ENCODE measurements at places on chromosomes 3 and 15.

DNA sequence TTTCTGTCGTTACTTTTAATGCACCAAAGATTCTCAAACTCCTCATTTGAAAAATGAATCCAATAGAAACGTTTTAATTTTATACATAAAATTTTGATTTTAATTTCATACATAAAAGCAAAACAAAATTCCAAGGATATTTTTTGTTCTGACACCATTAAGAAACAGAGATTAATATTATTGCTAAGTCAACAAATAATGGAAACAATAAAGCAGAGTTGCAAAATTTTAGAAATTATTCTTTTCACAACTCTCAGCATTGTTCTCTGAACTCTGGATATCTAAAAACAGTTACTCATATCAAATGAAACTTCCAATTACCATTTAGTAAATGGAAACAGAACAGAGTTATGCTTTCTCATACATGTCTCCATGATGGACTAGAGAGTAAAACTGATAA is 260.2 kb downstream of the EPHA6 start:
- DNase-seq: no peak

GRCh38 chr3:28612232-28612631 is 263.6 kb upstream of the AZI2 start:
- DNase-seq: no peak

GRCh38 chr3:120300971-120301370 is 15.9 kb upstream of the GPR156 start:
- peak; percentile 34 for DNase-seq

- no peak for DNase-seq
These were observed 35.4 kb upstream of the INO80 start for GRCh38 chr15:41151451-41152005.

DNA sequence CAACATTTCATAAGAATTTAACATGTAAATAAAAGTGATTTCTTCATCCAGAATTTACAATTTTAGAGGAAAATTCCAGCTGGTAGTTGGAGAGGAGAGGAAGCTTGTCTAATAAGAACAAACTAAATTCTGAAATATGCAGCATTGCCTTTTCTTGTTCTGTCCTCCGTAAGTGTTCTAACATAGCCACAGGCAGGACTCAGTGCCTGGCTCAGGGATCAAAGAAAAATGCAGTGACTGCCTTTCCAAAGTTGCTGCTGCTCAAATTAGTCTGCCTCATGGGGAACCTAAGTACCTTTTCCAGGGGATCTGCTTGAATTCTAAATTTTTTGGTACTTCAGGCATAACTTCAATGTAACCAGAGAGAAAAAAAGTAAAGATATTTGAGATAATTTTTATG is 713.0 kb upstream of the CADM2 start:
- no peak for DNase-seq

GRCh38 chr3:180430896-180431295 is 171.1 kb upstream of the TTC14 start:
- no peak for DNase-seq

DNA sequence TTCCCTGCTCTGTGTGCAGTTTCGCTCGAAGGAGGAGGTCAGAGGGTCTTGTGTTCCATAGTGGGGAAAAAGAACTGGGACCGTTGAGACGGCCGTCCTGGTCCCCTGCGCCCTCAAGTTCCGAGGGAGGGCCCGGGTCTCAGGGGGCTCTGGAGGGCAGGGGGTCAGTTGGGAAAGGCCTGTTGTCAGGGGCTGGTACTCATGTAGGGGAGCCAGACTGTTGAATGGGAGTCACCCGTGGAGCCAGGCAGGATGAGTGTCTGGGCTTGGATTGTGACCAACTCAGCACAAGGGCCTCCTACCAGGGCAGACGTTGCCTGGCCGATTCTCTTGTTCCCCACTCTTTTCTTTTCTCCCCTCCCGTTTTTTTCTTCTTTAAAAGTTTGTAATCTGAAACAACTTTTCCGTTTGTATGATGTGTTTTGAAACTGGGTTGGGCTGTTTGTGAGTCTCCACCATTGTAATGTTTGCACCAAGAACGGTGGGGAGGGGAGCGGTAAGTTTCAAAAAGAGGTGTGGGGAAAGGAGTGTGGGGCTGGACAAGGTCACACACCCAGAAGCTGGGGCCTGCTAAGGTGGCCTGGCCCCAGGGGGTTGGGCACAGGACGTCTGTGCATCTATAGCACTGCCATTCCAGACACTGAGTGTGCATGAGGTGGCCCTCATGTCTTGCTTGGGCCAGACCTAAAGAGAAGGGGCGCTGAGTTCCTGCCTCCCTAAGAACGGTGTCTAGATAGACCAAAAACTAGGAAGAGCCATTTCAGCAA is 1.1 kb downstream of the CMTM7 start:
- DNase-seq: peak; percentile 30

DNA sequence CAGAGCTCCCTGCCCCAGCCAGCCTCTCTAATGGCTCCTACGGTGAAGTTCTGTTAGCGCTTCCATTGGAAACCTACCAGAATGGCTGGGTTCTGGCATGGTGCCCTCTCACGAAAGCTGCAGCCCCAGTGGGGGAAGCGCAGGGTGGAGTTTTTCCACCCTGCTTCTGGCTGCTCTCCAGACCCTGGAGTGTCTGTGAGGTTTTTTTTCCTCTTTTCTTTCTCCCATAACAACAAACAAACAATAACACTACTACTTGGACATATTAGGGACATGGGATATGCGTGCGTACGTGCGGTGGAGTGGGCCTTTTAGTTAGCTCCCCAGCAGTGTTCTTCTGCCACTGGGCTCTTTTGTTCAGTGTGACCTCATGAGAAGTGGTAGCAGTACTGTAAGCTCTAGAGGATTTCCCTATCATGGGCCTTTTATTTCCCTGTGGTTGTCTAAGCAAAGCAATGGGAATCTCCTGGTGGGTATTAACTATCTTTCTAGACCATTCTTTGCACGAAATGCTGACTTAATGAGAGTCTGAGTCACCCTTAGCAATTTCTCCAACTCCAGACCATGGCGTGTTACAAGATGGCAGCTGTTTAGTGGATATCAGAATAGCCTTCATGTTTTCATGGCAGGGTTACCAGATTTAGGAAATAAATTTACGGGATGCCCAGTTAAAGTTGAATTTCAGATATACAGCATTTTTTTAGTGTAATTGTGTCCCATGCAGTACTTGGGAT is 161.9 kb downstream of the FNDC3B start:
- DNase-seq: peak; percentile 70

DNA sequence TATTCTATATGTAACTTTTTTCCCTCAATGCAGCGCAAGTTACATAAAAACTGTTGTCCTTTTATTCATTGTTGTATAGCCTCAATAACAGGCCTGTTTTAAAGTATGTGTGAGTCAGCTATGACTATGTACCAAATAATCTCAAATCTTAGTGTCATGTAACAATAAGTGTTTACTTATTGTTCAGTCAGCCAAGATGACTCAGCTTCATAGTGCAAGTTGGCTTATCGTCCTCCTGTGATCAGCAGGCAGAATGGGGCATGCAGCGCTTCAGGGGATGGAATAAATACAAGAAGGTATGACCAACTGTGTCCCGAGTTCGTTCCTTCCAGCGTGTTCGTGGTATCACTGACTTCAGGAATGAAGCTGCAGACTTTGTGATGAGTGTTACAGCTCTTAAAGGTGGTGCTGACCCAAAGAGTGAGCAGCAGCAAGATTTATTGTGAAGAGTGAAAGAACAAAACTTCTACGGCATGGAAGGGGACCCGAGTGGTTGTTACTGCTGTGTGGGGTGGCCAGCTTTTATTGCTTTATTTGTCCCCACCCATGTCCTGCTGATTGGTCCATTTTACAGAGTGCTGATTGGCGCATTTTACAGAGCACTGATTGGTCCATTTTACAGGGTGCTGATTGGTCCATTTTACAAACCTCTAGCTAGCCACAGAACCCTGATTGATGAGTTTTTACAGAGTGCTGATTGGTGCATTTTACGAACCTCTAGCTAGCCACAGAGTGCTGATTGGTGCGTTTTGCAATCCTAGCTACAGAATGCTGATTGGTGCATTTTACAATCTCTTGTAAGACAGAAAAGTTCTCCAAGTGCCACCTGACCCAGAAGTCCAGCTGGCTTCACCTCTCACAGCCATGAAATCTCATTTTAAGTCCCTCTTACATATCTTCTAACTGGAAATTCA is 1016.0 kb downstream of the MCTP2 start:
- DNase-seq: peak; percentile 97

- no peak for DNase-seq
These were observed 18.8 kb downstream of the B4GALT4 start for GRCh38 chr3:119221779-119222320.

GRCh38 chr3:171257251-171258203 is 202.7 kb downstream of the TNIK start:
- DNase-seq: no peak

DNA sequence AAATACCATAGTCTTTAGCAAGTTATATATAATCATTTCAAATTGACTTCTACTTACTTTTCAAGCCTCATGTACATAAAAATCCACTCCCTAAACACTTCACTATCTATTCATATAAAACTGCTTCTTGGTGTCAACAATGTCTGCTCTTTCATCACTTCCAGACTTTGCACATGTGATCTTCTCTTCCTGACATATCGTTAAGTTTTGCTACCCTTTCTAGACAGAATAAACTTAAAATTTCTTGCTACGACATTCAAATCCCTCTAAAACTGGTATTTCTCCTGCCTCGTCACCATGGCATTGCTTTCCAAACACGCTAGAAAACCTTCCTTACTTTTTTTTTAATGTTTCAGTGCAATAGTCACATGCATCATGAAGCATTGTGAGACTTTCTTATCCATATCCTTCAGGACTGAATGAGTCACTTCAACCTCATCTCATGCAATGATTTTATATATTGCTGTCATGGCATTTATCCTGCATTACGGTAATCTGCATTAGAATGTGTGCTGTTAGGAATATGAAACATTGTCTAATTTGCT is 122.8 kb downstream of the GMNC start:
- DNase-seq: no peak

DNA sequence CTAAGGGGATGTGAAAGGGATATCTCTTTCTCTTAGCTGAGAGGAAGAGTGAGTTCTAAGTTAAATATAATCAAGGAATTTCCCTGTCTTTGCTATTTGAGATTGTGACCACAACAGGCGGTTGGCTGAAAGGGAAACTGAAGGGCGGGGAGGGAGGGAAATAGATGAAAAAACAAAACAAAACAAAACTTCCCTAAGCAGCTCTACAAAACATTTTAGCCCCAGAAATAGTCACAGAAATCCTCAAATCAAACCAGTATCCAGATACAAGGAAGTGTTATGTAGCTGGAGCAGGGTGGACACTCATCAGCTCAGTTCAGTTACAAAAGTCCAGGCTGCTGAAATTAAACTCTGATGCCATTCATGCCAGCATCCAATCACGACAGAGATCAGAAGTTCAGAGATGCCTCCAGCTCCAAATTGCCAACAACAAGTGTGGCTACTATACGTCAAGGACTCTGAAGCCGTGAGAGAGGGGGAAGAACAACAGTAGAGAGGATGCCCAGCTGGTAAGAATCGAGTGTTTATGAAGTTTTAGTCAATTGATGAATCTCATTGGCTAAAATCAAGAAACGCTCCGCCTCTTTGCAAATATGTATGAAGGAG is 319 bp upstream of the TP63 start:
- no peak for DNase-seq

DNA sequence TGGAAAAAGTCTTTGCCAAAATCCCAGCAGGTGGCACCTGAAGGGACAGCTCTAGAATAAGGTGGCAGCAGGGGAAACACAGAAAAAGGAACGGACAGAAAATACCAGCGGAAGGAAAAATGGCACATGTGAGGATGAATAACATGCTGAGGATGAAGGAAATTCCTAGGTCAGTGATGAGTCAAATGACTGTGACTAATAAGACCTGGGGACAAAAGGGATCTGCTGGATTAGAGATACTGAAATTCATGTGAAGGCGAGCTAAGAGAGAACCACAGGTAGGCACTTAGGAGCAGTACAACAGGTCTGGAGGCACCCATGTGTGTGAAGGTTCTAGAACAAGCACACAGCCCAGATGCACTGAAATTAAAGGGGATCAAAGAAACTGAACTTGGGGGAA is 482.5 kb downstream of the FOXP1 start:
- peak; percentile 62 for DNase-seq

- DNase-seq: no peak
These were observed 11.5 kb downstream of the ETFA start for GRCh38 chr15:76299786-76300185.

GRCh38 chr3:61631108-61631769 is 69.9 kb downstream of the PTPRG start:
- DNase-seq: no peak

DNA sequence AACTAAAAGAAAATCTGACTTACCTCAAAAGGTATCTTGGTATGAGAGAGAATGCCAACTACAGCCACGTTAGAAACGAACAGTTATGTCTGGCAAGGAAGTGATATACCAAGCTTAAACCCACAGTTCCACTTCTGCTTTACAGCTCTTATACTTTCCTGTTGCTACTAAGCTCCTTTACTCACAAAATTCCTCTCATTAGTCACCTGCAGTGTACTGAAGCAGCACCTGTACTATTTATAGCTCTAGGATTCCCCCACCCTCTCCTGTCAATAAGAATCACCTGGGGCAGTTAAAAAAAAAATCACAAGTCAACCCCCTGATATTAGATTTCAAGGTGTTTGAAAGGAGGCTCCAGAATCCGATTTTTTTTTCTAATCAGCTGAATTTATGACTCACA is 2.9 kb upstream of the TMEM266 start:
- DNase-seq: peak; percentile 44

DNA sequence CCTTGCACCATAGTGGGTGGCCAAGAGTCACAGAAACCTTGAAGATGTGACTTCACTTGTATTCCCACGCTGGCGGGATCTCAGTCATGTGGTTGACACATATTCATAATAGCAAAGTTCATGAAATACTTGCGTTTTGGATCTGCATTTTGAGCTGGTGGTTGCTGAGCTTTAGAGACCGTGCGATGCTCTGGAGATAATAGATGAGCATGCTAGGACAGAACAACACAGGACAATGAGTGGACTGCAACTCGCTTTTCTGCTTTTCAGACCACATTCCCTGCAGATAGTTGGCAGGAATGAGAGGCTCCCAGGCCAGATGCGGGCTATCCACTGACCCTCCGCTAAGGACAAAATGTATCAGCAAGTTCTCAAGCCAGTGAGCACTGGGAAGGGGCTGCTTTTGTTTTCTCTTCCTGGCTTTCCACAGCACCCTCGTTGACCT is 13.8 kb upstream of the STARD5 start:
- no peak for DNase-seq

GRCh38 chr3:123064914-123065313 is 1.9 kb upstream of the PDIA5 start:
- DNase-seq: no peak

GRCh38 chr3:100185847-100186246 is 71.5 kb upstream of the FILIP1L start:
- DNase-seq: no peak

- DNase-seq: no peak
These were observed 24.7 kb downstream of the PTH1R start for GRCh38 chr3:46902188-46902631.

DNA sequence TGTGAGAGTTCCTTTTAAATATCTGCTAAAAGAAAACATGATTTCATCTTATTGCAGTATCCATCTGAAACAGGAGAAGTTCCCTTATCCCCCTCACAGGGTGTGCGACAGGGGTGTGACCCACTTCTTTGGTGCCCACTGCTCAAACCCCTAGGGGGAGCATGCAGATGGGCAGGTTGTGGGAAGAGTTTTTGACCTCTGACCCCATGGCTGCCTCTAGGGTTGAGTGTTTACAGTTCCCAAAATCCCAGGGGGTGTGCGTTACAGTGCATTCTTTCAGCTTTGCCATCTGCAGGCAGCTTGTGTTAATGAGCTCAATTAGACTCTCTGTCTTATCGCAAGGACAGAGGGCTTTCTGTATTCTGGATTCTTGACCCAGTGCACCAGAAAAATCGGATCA is 443.2 kb upstream of the FRG2C start:
- DNase-seq: no peak

GRCh38 chr15:33315044-33315443 is 4.3 kb downstream of the RYR3 start:
- DNase-seq: no peak

- no peak for DNase-seq
These were observed 220.3 kb downstream of the THSD4 start for GRCh38 chr15:71335591-71335990.
